GM23338 (cell line): ENCODE measurements at places on chromosomes 7 and 10.

- no peak for DNase-seq
These were observed 185.2 kb upstream of the ITGB1 start for GRCh38 chr10:33143160-33143728.

DNA sequence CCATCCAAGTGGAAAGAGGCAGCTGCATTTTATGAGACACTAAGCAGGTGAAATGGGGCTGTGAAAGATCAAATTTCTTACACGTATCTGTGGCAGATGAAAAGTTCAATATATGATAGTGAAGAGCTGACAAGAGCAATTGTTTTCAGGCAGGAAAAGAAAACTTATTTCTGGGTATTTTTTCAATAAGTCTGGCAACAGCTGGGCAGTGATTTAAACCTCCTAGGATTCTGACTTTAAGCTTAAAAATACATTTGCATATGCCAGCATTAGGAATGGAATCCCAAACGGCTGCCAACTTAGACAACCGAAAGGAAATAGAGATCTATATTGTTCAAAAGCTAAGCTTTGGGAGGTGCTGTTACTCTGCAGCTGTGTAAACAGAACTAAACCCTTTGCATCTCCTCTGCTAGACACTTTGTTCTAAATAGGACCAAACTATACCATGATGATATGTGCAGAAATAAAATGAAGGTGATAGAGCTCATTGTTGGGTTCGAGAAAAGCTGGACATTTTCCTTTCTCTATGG is 26.1 kb downstream of the DYNC1I1 start:
- no peak for DNase-seq

DNA sequence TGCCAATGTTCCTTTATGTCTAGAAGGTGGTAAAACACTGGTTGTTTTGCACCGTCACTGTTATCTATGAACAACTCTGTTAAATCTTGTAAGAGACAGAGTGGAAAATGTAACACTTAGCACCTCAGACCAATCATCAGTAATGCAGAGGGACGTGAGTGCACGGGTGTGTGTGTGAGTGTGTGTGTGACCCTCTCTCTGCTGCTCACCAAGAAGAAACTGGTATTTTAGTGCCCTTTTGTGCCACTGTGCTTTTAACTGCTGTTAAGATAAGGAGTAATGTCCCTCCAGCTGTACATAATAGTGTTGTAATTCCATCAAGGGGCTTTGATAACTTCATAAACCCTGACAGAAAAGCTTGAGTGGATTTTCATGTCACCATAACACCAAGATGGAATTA is 130.1 kb downstream of the CREB5 start:
- no peak for DNase-seq

GRCh38 chr10:475709-476454 is 213.6 kb downstream of the DIP2C start:
- DNase-seq: no peak

GRCh38 chr7:6403907-6404306 is 43.8 kb downstream of the DAGLB start:
- no peak for DNase-seq

- DNase-seq: no peak
These were observed 88.6 kb downstream of the RNLS start for GRCh38 chr10:88494537-88494936.

- DNase-seq: no peak
These were observed 219.7 kb downstream of the MLLT10 start for GRCh38 chr10:21753497-21754270.

DNA sequence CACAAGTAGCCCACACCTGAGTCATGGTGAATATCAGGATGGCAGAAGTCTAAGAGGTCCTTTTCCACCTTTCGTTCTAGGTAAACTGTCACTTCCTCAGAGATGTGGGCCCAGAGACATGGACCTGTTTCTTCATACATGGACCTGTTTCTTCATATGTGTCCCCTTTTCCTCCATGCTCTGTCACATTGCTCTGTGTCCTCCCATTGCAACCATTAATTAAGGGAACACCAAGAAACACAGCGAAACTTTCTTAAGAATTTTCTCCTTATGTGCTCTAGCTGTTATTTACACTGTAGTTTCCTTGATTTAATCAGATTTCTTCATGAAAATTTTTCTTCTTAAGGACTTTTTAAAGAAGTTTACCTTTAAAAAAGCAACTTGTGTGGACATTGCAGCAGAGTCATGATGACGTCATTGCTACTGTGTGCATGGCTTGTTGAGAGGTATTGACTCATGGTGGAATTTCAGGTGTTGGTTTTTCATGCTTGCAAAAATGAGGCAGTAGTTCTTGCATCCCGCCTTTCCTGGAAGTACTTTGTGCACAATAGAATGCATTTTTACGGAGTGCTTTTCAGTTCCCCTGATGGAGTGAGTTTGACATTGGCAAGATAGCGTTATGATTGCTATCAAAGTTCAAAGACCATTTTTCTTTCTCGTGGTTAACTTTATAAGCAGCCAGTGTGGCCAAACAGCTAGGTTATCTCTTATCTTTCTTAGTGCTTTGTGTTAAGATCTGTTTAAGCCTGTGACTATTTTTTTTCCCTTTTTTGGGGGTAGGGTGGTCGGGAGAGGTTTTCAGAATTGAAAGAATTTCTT is 37.7 kb downstream of the CFAP58 start:
- no peak for DNase-seq

- DNase-seq: no peak
These were observed 82.9 kb upstream of the STRIP2 start for GRCh38 chr7:129351320-129351719.

GRCh38 chr10:32906595-32906994 is 51.4 kb downstream of the ITGB1 start:
- DNase-seq: no peak

DNA sequence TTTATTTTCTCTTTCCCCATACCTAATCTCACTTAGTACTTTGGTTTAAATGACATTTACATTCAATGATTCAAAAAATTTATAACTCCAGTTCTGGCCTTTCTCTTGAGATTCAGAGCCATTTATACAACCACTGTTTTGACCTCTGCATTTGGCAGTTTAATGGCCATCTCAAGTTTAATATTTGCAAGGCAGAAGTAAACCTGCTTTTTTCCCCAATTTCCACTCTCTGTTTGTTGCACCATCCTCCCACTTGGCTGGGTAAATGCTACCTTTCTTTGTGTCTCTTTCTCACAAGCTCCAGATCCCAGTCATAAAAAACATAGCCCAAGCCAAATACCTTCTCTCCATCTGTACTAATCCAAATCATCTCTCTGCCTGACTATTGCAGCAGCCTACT is 315.2 kb upstream of the MTPN start:
- no peak for DNase-seq

GRCh38 chr10:11017570-11018431 is at the start of gene CELF2:
Gene CELF2 (plus strand): TSS chr10:11017872. CDS start chr10:11018090, 218 bp downstream.
- DNase-seq: peak; percentile 90

- no peak for DNase-seq
These were observed 8.9 kb downstream of the EEPD1 start for GRCh38 chr7:36161996-36162395.

GRCh38 chr10:77836299-77836820 is 90.2 kb downstream of the DLG5 start:
- no peak for DNase-seq

GRCh38 chr10:5479481-5480161 is 19.7 kb downstream of the CALML5 start:
- no peak for DNase-seq

- no peak for DNase-seq
These were observed 219.7 kb downstream of the MTERF1 start for GRCh38 chr7:91660734-91661356.

- DNase-seq: no peak
These were observed 1.9 kb downstream of the CRYGN start for GRCh38 chr7:151437866-151438516.

DNA sequence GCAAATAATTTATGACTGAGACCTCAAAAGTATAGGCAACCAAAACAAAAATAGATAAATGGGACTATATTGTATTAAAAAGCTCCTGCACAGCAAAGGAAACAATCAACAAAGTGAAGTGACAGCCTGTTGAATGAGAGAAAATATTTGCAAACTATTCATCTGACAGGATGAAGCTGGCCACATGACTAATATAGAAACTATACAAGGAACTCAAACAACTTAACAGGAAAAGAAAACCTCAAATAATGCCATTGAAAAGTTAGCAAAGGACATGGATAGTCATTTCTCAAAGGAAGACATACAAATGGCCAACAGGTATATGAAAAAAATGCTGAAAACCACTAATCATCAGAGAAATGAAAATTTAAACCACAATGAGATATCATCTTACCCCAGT is 245.1 kb downstream of the STK31 start:
- DNase-seq: no peak

- no peak for DNase-seq
These were observed 875.4 kb downstream of the LRMDA start for GRCh38 chr10:76306856-76307255.

GRCh38 chr10:72761498-72761897 is 69.6 kb downstream of the MCU start:
- DNase-seq: no peak

GRCh38 chr10:59900048-59900727 is 6.2 kb downstream of the CCDC6 start:
- DNase-seq: peak; percentile 51
